ENCODE measurements at places on chromosomes 7 and 10.

- peak; percentile 52 for DNase-seq
Observed at GRCh38 chr7:191981-192649, at the start of gene FAM20C. Gene FAM20C (plus strand): TSS chr7:192571. CDS start chr7:193200, 629 bp downstream.

DNA sequence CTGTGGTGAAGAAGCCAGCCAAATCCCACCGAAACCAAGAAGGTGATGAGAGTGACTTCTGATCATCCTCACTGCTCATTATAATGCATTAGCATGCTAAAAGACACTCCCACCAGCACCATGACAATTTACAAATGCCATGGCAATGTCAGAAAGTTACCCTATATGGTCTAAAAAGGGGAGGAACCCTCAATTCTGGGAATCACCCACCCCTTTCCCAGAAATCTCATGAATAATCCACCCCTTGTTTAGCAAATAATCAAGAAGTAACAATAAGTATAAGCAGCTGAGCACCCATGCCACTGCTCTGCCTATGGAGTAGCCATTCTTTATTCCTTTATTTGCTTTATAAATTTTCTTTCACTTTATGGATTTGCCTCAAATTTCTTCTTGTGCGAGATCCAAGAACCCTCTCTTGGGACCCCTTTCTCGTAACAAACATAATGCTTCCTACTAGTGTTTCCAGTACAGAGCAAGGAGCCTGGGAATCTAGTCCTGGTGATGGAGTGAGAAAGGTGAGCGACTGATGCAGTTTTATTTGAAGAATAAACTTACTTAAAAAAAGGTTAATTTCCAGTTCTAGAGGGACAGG, 18.4 kb upstream of the EXOC6 start:
- DNase-seq: no peak

GRCh38 chr7:144497282-144497681, 93.8 kb upstream of the NOBOX start:
- DNase-seq: no peak

GRCh38 chr7:21317966-21318915, 109.6 kb upstream of the SP4 start:
- DNase-seq: peak; percentile 84

DNA sequence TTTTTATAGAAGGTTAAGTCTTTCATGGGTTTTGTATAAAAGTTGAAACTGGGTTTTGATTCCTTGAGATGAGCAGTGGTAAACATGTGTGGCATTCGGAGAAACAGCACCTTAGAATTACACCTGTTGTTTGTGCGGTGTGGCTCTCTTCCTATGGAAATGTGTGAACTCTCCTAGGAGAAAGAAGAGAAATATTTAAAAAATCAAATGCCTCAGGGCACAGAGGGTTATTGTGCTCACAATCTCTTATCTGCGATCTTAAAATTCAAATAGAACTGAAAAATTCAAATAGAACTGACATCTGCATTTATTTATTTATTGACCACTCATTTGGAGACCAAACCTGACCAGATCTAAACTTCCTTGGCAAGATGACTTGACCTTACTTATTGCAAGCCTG, 18.1 kb upstream of the NRP1 start:
- DNase-seq: no peak

- no peak for DNase-seq
Observed at GRCh38 chr10:13502380-13502779, 26.4 kb downstream of the BEND7 start.

DNA sequence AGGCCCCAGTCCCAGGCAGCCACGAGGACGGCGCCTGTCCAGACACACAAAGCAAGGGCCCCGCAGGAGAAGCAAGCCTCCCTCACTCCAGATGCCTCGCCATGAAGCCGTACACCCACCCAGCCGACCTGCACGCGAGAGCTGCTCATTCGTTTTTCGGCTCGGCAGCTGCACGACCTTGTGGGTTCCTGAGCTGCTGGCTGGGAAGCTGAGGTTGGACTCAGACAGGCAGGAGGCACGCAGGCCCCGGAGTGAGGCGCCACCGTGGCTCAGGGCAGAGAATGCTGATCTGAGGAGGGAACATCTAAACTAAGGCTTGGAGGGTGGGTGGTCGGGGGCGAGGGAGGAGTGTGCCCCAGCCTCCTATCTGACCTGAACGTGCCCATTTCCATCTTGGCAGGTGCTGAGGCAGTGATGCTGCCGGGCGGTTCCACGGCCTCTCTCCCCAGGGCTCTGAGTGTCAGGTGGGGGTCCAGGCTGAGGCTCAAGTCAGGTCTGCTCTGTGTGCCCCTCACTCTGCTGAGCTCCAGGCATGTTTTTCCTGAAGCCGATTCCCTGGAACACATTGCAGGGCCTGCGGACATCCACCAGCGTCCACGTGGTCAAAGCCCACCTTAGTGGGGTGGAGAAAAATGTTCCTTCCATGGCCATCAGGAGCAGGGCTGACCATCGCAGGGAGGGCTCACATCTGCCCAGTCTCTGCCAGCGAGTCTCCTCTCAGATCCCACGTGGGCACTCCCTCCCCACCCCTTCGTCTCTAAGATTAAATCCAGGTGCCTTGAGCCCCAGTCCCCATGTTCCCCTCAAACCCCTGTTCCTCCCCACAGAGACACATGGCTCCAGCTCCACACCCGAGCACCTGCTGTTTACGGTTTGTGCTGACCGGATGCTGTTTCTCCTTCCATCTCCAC, 28.1 kb upstream of the FAM20C start:
- DNase-seq: no peak

DNA sequence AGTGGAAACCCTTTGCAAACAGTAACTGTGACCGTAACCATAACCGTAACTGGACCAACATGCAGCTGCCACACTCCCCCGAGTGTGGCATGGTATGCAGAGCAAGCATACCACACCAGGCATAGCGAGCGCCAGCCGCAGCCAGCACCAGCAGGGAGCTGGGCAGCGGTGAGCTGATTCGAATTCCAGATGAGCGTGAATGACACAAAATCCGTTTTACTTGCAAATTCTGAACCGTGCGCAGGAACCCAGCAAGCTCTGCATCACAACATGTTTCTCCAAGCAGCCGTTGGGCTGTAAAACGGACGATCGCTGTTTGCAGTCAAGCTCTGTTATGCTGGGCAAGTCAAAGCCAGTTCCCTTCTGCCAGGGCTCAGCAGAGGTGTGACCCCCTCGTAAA, 111.1 kb downstream of the OAT start:
- no peak for DNase-seq
